ENCODE measurements at places on chromosomes 3 and 15.

- DNase-seq, result no peak
Measured at GRCh38 chr3:182117583-182117982, 405.9 kb downstream of the SOX2 start.

GRCh38 chr3:101848754-101849713 is at the start of gene NFKBIZ:
TSS of gene NFKBIZ (plus strand) at chr3:101849514. CDS start at chr3:101849629, 115 bp downstream.
- peak; percentile 96 for DNase-seq

- peak; percentile 62 for DNase-seq
Measured at GRCh38 chr3:23650371-23651140, 155.2 kb upstream of the UBE2E1 start.

GRCh38 chr3:46899151-46900006 is 21.9 kb downstream of the PTH1R start:
- DNase-seq, result no peak

GRCh38 chr3:180072786-180073185 is 36.0 kb upstream of the PEX5L start:
- DNase-seq, result no peak

DNA sequence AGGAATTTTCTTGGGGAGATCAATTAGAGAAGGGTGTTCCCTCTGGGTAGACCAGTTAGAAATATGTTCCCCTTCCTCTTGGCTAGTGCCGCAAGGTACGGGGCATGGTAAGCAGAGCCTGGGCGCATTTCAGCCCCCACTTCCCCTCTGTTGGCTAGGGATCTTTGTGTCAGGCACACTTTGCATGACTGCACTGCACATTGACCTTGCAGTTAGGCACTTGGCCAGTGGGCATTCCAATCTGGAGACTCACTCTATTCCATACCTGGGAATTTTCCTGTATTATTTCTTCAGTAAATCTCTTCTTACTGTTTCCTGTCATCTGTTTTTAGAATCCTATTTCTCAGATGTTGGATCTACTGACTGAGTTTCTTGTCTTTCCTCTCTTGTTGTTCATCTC is 30.0 kb upstream of the CACNA1D start:
- no peak for DNase-seq

DNA sequence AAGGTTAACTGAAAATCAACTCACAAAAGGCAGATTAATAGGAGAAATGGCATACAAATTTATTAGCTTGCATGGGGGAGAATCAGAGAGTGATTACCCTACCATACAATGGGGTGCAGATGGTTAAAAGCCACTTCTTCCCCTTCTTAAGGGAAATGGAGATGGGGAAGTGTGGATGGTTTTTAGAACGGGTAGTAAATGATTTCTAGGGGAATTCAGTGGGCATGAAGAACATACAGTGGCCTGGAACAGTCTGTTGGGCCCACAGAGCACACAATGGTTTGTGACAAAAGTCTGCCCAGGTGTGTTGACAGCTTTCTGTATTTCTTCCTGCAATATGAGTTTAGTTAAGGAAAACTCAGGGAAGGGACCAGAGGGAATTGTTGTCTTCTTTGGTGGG is 61.0 kb downstream of the C3orf80 start:
- DNase-seq, result no peak

DNA sequence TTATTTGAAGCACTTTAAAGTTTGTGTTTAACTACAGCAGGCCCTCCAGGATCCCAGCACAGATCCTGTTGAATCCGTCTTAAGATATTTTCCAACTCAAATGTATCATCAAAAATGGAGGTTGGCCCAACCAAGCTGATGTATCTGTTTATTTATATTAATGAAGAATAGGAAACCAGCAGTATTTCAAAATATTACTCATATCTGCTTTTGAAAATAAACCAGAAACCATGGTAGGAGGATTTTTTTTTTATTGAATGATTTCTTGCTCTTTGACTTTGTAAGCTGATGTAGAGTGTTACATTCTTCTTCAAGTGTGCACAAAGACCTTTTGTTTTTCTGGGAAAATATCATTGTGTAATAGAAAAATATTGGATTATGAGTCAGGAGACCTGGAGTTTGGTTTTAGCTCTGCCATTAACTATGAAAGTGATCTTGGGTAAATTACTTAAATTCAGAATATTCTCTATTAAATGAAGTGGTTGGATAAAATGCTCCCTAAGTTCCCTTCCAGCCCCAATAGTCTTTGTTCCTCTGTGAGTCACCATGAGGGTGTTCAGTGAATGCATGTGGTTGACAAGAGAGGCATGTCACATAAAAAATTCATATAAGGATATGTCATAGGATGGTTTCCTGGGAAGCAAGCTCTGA is 221.3 kb upstream of the GAP43 start:
- no peak for DNase-seq

GRCh38 chr3:130354430-130354829 is 9.0 kb downstream of the COL6A5 start:
- peak; percentile 79 for DNase-seq

GRCh38 chr15:69713726-69714559 is 261.3 kb downstream of the RPLP1 start:
- DNase-seq, result no peak

GRCh38 chr3:159919873-159920272 is 68.8 kb upstream of the IL12A start:
- DNase-seq, result no peak

GRCh38 chr3:55891106-55891505 is 404.0 kb upstream of the WNT5A start:
- DNase-seq, result no peak

DNA sequence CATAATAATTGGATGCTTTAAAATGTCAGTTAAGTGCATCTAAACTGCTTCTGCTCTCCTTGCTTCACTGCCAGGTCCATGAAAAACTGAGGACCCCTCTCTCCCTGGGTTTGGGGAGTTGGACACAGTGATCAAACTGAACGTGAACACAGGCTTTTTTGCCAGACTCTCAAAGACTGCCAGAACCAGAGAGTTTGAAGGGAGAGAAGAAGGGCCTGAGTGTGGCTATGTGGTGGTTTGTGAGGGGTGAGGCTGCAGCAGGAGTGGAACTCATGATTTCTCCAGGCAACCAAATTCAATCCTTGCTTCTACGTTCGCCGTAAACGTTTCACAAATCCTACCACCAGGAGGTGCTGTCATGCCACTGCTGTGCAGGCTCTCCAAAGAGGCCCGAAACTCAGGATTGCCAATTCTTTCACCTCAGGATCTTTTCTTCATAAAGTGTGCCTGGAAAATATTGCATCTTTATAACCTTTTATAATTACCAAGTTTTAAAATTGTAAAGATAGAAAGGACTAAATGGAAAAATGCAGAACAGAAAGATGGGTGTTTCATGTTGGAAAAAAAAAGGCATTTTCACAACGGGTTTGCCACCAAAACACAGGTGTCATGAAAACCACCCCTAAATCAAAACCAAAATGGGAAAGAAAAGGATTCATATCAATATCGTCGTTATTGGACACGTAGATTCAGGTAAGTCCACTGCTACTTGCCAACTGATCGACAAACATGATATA is 19.7 kb downstream of the TM4SF4 start:
- peak; percentile 82 for DNase-seq

GRCh38 chr15:52361494-52361893 is 65.9 kb upstream of the MYO5C start:
- peak; percentile 14 for DNase-seq

GRCh38 chr15:99993681-99994131 is 260.5 kb upstream of the LYSMD4 start:
- DNase-seq, result no peak

DNA sequence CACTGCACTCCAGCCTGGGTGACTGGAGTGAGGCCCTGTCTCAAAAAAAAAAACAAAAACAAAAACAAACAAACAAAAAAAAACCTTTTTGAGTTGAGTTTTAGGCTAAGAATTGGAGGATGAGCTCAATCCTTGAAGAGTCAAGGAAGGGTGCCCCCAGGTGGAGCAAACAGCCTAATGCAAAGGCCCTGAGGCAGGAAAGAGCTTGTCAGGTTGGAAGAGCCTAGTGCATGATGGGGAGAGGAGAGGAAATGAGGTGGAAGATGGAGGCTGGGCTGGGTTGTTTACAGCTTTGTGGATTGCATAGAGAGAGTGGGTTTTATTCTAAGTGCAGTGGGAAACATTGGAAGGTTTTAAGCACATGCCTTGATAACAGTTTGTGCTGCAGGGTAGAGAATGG is 2.1 kb upstream of the SNX22 start:
- peak; percentile 27 for DNase-seq

DNA sequence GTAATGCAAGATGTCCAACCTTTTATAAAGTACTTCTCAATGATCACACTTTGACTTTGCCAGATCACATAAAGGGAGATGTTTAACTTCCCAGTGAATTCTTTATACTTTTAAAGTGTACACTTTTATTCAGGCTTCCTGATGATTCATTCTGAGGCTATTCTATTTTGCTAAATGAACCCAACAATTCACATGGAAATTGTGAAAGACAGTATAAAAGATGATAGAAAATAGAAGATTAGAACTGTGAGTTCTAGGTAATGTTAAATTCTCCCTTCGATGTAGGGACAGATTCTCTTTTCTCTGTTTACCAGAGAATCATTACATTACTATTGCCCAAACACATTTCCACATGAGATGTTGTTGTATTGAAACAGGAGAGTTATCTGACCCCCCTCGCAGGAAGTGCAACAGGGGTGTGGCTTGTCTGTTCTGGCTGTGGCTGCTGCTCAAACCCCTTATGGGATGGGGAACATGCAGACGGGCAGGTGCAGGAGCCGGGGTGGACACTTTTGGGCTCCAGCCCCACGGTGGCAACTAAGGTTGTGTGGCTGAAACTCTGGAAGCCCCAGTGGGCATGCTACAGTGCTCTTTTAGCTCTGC is 131.3 kb upstream of the LRTM1 start:
- no peak for DNase-seq

DNA sequence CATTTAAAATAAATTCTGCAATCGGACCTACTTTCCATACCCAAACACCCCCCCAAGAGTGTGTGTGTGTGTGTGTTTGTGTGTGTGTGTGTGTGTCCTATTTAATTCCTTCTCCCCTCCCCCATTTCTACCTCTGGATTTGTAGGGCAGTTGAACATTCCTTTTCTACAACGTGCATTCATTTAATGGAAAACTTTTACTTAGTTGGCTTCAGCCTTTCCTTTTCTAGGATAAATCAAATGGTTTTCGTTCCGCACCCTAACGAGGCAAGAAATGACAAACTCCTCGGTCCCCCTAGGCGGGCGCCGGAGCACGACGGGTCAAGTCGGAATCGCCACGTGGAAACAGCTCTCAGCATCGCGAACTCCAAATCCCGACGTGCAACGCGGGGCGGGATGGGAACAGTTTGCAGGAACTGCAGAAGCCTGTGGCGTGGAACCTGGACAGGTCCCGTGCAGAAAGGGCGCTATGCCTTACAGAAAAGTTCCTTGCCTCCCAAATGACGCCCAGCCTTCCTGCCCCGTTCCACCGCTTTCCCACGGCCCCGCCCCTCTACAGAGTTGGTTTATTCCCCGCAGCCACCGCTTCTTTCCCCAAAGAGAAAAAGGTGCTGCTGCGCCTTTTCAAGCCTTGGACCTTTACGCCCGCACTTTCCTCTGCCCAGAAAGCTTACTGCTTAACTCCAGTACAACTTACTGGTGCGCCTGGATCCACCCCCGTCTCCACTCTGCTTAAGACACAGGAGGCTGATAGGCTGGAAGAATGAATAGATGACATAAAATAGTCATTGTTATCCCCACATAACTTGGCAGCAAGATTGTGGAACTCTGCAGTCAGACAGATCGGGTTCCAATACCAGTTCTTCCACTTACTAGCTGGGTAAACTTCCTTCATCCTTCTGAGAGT is 1.1 kb upstream of the EIF2B5 start:
- peak; percentile 73 for DNase-seq

DNA sequence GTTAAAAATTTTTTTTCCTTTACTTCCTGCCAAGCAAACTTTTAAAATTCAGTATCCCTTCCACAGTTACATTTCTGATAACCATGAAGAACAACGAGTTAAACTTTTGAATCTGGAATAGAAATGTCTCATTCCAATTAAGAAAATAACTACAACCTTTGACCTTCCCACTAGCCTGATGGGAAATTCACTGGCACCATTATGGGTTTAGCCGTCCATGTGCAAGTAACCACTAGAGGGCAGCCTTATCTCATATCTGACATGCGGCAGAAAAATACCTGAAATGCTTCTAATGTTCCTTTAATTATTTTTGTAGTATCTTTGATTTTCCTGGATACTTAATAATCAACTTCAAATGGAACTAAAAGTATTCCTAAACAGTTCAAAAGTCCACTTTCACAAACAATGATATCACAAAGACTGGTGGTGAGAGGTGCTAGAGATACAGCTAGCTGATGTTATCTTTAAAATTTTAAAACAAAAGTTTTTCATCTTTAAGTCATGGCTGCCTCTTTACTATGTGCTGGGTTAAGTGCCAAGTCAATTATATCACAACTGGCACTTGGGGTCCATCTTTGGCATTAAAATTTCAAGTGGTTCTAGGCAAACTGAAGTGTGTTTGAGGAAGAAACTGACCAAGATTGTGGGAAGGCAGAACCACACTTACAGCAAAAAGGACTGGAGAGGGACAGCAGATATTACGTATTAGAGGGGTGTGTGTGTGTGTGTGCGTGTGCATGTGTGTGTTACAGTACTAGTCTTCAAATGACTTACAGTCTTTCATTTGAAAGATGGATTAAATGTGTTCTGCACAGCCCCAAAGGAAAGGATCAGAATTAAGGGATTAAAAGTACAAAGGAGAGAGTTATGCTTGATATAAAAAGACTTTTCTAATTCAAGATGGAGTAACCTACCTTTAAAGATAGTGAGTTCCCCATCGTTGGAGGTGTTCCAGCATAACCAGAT is 107.1 kb upstream of the ICE2 start:
- peak; percentile 68 for DNase-seq

DNA sequence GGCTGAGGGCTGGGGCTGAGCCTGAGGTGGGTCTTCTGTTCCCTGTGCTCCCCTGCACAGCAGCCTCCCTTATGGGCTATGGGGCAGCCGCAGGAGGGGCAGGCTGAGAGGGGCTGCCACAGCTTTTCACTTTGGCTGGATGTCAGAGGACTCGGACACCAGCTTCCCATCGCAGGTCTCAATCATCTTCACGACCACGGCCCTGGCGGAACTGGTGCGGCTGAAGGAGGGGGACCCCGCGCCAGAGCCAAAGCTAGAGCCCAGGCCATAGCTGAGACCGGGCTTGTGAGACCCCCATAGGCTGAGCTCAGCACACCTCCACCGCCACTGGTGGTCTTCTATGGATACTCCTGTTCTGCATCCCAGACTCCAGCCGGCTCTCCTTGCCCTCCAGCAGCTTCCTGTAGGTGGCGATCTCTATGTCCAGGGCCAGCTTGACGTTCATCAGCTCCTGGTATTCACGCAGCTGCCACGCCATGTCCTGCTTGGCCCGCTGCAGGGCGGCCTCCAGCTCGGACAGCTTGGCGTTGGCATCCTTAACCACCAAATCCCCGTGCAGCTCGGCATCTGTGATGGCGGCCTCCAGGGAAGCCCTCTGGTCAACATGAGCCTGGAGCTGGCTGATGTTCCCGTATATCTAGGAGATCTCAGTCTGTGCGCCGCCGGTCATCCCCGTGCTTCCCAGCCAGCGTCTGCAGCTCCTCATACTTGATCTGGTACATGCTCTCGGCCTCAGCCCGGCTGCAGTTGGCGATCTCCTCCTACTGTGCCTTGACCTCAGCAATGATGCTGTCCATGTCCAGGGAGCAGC is 181.7 kb upstream of the SYNPR start:
- DNase-seq, result no peak

- no peak for DNase-seq
Measured at GRCh38 chr3:180804916-180805315, 107.6 kb upstream of the FXR1 start.

- peak; percentile 89 for DNase-seq
Measured at GRCh38 chr15:63487076-63487757, 17.2 kb upstream of the USP3 start.

- no peak for DNase-seq
Measured at GRCh38 chr3:23950293-23950692, 5.2 kb downstream of the NR1D2 start.

GRCh38 chr3:5210926-5211325 is 23.4 kb downstream of the EDEM1 start:
- DNase-seq, result no peak

- no peak for DNase-seq
Measured at GRCh38 chr15:88695101-88695500, 56.3 kb downstream of the ISG20 start.
